SJSA1 (cell line): ENCODE measurements at places on chromosomes 5 and 9.

- no peak for DNase-seq
Observed at GRCh38 chr5:137858223-137858916, 9.3 kb upstream of the MYOT start.

- no peak for DNase-seq
Observed at GRCh38 chr5:139839918-139840317, 44.3 kb downstream of the PSD2 start.

DNA sequence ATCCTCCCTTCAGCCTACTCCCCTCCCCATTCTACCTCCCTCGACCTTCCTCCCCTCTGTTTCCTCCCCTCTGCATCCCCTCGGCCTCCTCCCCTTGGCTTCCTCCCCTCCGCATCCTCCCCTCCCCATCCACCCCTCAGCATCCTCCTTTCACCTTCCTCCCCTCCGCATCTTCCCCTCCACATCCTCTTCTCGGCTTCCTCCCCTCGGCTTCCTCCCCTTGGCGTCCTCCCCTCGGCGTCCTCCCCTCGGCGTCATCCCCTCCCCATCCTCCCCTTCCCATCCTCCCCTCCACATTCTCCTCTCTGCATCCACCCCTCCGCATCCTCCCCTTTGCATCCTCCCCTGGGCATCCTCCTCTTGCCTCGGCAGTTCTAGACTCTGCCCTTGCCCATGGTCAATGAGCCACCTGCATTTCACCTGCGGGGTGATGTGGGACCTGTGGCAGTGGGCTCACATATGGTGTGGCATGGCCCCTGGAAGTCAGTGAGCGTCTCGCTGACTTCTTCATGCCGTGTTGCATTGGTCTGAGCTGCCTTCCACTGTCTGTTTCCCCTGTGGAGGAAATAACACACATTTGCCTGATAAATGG, 113.0 kb downstream of the WNK2 start:
- DNase-seq, result no peak

GRCh38 chr5:14900693-14901461, 29.3 kb upstream of the ANKH start:
- DNase-seq, result peak; percentile 57

GRCh38 chr5:87307796-87308423, 40.2 kb downstream of the RASA1 start:
- DNase-seq, result no peak

- DNase-seq, result no peak
Observed at GRCh38 chr9:135698767-135699166, 514 bp downstream of the SOHLH1 start.

- no peak for DNase-seq
Observed at GRCh38 chr5:101174981-101175380, 271.9 kb upstream of the ST8SIA4 start.

- DNase-seq, result no peak
Observed at GRCh38 chr5:179612577-179613459, 10.7 kb downstream of the HNRNPH1 start.

GRCh38 chr9:96256800-96257199, 45.2 kb downstream of the HSD17B3 start:
- no peak for DNase-seq

- no peak for DNase-seq
Observed at GRCh38 chr5:10778179-10778910, 17.3 kb upstream of the DAP start.

DNA sequence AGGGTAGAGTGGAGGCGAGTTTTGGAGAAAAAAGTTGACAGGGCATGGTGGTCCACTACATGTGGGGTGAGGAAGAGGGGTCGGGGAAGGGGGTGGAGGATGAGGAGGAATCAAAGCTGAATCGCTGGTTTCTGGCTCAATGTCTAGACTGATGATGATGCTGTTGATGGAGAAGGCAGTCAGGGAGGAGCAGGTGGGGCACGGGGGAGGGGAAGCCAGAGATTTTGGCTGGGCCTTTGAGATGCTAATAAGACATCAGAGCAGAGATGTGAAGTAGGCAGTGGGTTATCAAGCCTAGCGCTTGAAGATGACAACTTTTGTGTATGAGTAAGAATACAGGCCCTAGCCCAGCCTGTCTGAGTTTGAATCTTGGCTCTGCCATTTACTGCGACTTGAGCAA, 32.4 kb upstream of the TTC23L start:
- DNase-seq, result no peak

DNA sequence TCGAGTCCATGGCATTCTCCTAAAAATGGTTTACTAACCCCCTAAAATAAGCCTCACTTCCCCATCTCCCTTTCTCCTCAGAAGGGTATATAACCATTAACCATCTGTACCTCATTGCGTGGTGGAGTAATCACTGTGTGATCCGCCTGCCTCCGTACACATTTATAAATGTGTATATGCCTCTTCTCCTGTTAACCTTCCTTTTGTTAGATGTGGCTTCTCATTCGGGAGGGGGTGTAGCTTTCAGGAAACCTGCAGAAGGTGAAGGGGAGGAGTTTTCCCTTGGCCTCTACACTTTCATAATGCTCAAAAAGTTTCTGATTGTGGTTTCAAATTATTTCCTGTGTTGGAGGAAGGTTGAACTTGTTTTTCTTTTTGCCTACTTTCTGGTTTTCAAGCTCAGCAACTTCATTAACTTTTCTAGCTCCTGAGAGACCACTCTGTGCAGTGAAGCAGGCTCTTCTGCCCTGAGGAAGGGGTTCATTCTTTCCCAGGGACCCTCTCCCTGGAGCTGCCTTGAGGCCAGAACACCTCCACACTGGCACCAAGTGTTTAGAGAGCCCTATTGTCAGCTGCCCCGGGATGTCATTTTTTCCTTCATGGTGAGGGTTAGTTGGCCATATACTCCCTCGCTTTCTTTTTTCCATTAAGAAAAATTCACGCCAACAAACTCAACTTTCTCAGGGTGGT, 46.9 kb downstream of the RASGRF2 start:
- DNase-seq, result no peak

DNA sequence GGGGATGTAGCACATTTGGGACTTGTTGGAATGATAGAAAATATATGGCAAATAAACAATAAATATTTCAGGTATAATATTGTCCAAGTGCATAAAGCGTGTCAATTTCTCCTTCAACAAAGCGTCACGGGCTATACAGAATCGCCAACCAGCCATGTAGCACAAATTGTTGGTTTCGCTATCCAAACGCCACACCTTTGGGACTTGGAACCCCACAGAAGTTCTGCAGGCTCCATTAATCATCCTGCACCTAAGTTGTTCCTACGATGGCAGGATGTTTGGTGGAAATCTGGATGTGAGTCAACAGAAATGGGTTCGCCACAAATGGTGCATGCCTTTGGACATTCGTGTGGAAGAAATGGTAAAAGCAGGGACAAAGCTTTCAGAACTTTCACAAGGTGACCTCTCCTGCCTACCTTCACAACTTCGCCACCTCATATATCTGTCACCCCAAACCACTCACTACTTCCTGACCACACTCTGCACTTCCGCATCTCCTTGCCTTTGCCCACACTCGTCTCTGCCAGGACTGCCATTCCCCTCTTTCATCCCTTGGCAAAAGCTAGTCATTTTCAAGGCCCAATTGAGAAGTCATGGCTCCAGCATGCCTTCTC, 95.7 kb downstream of the LHFPL2 start:
- no peak for DNase-seq

DNA sequence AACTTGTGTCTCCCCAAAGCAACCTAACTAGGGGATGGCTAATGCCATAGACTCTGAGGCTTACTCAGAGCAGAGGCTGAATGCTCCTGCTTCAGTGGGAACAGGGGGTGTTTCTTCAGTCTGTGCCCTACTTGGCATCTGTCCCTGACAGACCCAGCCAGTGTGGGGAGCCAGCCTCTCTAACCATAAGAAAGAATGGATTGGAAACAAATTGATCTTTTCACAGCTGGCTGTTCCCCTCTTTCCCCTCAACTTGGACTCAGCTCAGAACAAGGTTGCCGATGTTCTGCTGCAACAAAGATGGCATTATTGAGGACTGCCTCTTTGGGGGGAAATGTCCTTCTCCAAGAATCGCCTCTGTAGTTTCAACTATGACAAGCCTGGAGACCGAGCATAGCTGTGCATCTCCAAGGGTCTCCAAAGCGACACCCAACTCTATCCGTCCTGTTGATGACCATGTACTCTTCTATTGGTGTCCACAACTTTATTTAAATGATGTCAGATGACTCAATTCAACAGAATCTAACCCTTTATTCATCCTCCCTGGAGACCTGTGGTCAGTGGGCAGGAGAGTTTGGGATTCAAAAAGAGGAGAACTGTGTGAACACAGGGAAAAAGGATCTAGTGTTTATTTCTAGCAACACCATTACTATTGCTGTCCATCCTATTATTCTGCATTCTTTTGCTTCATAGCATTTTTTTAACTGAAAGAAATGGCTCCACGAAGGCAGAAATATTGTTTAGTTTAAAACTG, 24.7 kb upstream of the TNC start:
- no peak for DNase-seq

- DNase-seq, result no peak
Observed at GRCh38 chr5:129616517-129616916, 131.4 kb upstream of the MINAR2 start.

GRCh38 chr5:17925276-17925675, 291.0 kb downstream of the TAF11L14 start:
- no peak for DNase-seq

GRCh38 chr9:19988281-19988680, 199.4 kb upstream of the SLC24A2 start:
- no peak for DNase-seq

DNA sequence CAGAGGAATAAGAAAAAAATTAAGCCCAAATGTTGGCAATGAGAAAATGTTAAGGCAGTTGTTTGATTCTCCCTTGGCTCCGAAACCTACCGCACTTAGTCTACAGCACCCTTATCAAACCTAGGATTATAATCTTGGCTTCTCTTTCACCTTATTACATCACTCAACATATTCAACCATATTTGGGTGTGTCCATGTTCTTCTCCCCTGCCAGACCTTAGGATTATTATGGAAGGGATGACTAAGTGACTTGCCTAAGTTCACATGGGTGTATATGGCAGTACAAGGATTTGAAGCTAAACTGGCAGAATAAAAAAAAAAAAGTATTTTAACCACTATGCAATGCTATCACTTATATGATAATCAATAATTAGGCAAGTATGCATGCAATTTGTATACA, 76.4 kb downstream of the PLK2 start:
- no peak for DNase-seq

- DNase-seq, result no peak
Observed at GRCh38 chr5:14102666-14103065, 40.5 kb upstream of the TRIO start.

DNA sequence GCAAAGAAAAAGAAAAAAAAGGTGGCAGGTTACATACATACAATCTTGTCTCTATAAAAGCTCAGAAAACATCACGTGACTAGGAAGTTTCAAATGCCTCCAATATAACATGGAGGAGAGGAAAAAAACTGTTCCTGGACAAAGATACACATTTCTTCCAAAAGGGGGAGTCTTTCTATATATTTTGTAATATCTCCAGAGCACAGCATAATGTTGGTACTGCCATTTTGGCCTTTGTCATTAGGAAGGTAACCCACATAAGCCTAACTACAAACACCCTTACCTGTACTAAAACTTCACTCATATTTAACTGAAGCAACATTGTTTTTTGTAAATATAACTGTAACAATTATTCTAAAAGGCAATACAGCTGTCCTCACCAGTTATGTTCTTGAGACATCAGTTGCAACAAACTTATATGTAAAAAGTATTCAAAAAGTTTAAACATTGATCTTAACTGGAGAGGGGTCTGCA, 1.2 kb upstream of the BTF3 start:
- DNase-seq, result no peak

DNA sequence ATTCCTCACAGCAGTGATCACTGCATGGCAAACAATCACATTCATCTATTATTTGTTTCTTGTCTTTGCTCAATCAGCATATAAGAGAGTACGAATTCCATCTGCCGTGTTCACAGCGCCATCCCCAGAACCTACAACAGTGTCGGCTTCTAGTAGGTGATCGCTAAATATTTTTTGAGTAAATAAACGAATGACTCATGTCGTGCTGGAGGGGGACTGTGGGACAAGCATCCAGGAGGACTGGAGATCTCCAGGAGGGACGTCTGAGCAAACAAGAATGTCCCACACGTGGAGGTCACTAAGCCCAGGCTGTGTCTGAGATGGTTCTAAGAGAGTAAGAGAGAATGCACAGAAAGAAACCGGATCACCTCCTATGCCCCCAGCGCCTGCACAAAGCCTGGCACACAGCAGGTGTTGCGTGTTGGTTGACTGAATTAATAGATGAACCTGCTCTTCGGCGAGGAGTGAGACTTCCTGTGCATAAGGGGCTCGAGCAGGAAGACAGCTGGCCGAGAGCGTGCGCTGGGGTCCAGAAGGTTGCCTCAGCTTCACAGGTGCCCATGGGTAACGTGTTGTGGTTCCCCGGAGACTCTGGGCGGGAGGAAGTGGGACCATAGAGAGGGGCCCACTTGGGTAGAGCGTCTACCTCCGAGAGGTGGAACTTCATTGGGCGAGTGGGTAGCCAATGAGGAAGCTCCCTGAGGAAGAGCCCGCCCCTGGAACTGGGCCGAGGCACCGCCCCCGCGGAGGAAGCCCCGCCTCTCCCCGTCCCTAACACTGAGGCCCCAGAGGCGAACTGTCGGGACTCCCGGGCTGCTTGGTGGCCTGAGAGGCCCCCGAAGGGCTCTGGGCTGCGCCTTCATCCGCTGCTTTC, 193.0 kb downstream of the MELK start:
- no peak for DNase-seq

DNA sequence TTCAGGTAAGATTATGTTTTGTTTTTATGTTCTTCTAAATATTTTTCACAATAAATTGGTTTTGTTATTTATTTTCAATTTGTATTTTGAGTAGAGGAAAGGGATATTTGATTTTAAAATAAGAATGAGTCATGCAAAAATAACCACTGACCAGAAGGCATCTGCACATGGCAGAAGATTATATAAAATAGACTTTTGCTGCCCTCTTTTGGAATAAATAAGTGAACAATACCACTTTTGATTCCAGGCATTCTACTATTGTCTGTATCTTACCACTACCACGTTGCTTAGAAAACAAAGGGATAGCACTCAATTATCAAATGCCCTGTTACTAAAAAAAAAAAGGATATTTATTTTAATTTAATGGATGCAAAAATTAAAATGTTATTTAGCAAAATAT, 227.3 kb upstream of the ITGA1 start:
- DNase-seq, result no peak

- DNase-seq, result no peak
Observed at GRCh38 chr9:98375138-98375726, 119.8 kb upstream of the TBC1D2 start.

DNA sequence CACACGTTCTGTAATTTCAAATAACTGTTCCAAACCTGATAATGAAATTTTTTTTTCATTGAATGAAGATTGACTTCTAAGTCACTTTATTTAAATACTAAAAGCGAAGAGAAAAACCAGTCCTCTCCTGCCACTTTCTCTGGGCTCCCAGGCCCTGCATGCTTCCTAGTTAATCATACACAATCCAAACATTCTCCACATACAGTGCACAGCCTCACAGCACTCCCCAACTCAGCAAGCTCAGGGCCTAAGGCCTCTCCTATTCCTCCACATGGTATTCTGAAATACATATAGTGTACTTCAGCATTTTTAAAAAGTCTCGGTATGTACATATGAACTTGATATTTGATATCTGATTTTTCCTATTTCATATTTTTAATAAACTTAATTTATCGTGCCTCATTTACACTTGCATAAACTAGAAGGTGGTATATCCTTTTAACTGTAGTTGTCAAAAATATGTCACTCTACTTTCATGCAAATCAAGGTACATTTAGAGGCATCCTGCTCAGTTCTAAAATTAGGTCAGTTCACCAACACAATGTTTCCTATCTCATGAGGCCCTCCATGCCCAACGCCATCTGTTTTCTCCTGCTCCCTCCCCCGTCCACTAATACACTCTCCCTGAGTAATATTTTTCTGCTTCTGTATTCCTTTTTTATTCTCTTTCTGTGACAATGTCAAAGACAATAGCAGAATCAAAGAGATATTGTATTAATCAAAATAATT, 206.7 kb downstream of the ARRDC3 start:
- DNase-seq, result no peak
